ENCODE measurements at places on chromosomes 12 and 14. TPM values are rescaled to one million over a fixed set of nuclear protein-coding genes. Genes with fewer than 3 reads are reported as not detected.

The TOMM20L gene
- total RNA-seq, result not detected

The KCNK13 gene
- total RNA-seq, result not detected

DNA sequence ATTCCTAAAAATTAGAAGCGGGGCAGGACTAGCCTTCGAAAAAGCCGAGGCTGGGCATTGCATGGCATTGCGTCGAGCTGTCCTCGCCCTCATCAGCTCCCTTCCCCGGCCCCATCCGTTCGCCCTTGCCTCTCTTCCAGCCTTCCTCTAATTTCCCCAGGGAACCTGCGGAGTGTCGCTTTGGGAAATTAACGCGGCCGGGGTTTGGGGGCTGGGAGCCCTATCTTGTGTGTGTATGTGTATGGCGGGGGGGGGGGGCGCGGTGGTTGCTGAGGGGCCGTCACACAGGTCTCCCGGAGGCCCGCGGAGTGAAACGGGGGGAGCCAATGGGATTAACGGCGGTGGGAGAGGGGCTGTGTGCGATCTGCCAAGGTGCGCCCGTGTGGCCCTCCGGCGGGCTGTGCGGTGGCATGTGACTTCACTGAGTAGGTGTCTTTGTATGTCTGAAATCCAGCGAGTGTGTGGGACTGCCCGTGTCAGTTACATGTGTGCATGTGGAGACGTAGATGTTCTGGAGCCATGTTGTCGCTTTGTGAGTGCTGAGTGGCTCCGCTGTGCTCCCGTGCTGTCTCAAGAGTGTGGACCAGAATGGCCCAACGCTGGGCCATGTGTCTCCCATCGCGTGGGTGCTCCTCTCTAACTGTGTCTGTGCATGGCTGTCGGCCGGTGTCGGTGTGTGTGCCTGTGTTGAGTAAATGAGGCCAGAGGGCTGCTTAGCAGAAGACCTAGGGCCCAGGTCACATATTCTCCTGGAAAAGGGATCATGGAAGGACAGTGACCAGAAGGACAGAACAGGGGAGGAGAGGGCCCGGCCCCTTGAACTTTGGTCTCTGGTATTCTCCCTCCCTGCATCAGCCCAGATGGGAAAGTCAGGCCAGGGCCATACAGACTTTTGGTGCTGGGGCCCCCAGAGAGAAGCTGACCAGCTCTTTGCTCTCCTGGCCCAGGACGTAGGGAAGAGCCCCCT, 1.5 kb downstream of the PTMS start:
- H3K4me1 ChIP-seq, result peaks cover 10% of the 10 kb centered on the region
- peak overlapping the region; percentile 76 for H3K4me3 ChIP-seq
- H3K27me3 ChIP-seq, result no peaks in the 10 kb centered on the region
- H3K36me3 ChIP-seq, result peaks cover 14% of the 10 kb centered on the region

- no peaks in the 10 kb centered on the region for H3K4me1 ChIP-seq
- H3K4me3 ChIP-seq, result no peak overlapping the region
- DNase-seq, result no peak
- H3K27me3 ChIP-seq, result no peaks in the 10 kb centered on the region
- H3K36me3 ChIP-seq, result no peaks in the 10 kb centered on the region
- H3K27ac ChIP-seq, result no peak overlapping the region
Observed at GRCh38 chr12:121121805-121122204, 10.9 kb upstream of the P2RX7 start.

DNA sequence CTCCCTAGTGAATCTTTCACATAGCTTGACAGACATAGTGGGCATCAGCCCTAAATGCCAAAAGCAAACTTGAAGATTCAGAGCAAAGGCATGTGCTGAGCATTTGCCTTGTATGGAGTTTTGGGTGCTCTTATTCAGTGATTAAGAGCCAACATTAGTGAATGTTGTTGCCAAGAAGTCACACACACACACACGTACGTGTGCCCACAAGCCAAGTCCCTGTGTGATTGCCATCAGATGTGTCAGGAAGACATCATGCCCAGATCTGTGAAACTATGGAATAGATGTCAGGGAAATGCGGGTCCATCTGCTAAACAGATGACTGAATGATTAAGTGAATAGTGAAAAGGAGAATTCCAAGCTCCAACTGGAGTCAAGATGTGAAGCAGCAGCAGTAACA, 149.0 kb downstream of the AKAP6 start:
- H3K36me3 ChIP-seq, result no peaks in the 10 kb centered on the region
- no peak for DNase-seq
- no peaks in the 10 kb centered on the region for H3K4me1 ChIP-seq

DNA sequence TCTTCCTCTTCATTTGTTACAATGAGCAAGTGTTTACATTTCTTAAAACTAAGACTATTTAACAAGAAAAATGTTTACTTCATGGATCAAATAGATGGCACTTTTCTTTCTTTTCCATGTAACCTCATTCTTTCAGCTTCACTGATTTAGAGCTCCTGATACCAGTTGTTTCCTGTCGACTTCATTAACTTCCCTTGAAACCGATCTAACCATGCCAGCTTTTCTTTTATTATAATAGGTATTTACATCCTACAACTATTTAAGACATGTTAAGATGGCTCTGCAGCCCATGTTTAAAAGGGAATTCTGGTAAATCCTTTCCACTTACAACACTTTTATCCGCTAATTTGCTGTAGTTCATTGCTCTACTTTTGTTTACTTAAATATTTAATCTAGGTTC, 107.3 kb upstream of the DCN start:
- H3K4me3 ChIP-seq, result no peak overlapping the region
- no peaks in the 10 kb centered on the region for H3K27me3 ChIP-seq
- H3K4me1 ChIP-seq, result no peaks in the 10 kb centered on the region
- no peaks in the 10 kb centered on the region for H3K36me3 ChIP-seq
- DNase-seq, result no peak

- DNase-seq, result no peak
- H3K36me3 ChIP-seq, result no peaks in the 10 kb centered on the region
- H3K27ac ChIP-seq, result no peak overlapping the region
- H3K4me3 ChIP-seq, result no peak overlapping the region
- no peaks in the 10 kb centered on the region for H3K27me3 ChIP-seq
- H3K4me1 ChIP-seq, result no peaks in the 10 kb centered on the region
Observed at GRCh38 chr14:31898838-31899528, 178.1 kb upstream of the ARHGAP5 start.

DNA sequence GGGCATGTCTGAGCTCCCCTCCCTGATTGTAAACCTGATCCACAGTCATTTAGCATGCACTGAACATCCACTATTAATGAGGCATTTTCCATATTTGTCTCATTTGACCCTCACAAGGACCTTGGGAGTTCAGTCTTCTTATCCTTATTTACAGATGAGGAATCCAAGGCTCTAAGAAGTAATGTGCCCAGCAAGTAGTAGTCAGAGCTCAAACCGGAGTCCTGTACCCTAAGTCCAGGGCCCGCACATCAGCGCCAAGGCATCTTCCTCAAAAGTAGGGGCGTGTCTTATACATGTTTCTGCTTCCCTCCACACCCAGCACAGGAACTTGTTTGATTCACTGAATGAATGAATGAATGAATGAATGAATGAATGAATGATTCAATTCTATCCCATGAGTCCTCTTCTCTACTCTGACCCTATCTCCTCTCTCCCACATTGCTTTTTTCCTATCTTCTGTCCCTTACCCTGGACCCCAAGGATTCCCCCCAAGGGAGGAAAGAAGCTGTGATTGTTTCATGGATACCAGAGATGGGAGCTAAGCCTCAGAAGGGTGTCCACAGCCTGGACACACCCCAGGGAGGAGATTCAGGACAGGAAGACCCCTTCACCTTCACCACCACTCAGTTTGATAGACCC, 21.8 kb upstream of the KRT8 start:
- H3K27me3 ChIP-seq, result no peaks in the 10 kb centered on the region
- H3K4me1 ChIP-seq, result peaks cover 42% of the 10 kb centered on the region
- H3K4me3 ChIP-seq, result no peak overlapping the region
- peak overlapping the region; percentile 87 for H3K27ac ChIP-seq
